ENCODE measurements at places on chromosomes 5 and 9.
A peak's percentile ranks its signal among the peaks of the same experiment; 100 is the strongest.

- no peak for DNase-seq
Measured at GRCh38 chr9:105415662-105415980, 32.2 kb upstream of the FSD1L start.

- no peak for DNase-seq
Measured at GRCh38 chr5:153135411-153135810, 355.1 kb upstream of the GRIA1 start.

DNA sequence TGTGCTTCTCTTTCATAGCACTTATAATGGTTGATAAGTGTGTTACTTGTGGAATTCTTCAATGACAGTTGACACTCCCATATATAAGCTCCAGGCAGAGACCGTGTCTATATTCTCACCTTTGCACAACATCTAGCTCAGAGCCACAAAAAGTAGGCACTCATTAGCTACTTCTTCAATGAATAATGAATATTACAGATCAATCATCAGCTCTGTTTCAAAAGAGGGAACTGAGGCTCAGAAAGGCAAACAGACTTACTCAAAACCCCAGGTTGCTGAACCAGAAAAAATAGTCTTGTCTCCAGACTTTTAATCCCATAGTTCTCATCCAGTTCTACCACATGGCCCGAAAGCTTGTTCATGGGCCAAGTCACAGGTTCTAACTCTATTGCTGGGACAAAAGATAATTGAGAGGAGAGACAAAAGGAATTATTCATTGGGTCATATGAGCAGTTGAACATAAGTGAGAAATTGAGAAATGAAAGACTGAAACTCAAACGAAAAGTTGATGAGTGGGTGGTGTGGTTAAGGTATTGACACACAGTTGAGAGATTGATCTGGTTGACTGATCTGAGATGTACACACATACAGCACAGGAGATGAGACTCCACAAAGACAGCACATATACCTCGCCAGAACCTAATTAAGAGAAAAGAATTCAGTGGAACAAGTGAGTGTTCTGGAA is 381.6 kb downstream of the EFNA5 start:
- DNase-seq, result peak; percentile 13

DNA sequence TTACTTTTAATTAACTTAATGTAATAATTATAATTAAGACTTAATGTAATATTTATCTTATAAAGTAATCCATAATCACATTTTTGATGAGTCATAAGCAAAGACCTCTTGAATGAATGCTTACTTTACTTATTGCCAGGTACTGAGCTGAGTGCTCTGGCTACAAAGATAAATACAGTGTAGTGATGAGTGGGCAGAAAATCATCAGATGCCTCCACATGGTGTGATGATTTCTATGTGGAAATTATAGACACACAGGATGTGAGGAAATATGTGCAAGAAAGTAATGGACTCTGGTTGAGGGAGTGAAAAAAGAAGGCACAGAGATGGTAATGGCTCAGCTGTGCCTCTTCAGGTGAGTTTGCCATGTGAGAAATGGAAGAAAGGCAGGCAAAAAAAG is 422.6 kb upstream of the CD180 start:
- DNase-seq, result no peak

DNA sequence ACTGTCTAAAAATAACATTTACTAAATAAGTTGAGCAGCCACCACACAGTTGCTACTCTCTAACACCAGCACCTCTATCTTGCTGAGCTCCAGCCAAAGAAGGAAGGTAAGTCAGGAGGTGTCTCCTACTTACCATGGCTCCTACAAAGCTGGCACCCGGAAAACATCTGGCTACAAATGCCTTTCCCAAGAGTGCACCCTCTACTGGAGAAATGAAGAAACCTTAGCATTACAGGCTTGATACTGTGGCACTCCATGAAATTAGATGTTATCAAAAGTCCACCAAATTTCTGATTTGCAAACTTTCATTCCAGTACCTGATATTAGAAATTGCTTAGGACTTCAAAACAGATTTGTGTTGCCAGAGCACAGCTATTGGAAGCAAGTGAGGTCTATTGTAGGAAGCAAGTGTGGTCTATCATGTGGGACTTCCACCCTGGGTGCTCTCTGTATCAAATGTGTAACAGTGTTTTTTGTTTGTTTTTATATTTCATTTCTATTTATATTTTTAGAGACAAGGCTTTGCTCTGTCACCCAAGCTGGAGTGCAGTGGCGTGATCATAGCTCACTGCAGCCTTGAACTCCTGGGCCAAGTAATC is 25.7 kb upstream of the RFK start:
- no peak for DNase-seq

DNA sequence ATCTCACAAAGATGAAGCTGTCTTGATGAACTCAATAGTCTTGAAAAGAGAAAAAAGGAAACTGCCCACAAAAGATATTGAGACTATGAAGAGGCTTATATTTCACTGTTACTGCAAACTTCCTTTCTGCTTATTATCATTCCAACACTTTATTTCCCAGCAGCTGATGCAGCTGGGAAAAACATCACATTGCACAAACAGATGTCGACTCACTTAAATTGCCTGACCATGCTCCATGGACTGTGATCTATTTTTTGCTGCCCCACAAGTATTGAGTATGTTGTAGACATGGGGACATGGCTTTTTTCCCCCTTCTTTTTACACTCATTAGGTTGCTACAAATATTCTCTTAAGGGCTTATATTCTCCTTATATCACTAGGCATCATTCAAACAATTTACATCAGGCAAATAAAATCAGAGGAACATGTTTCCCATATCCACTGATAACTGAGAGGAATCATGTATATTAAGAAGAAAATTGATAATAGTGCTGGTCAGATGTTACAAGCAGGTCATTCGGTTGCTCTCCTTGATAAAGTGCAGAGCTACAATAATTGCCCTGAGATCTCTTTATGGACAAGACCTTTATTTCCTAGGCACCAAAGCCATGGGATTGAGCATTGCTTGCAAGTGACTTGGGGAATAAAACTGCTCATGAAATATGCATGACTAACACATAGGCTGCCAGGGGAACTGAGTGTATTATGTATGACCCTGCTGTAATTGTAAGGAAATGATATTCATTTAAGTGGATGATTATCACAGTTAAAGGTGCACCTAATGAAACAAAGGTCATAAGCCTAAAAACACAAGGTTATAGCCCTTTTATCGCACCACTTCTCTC is 509.9 kb downstream of the ZNF608 start:
- no peak for DNase-seq

GRCh38 chr9:90420768-90421513 is 221.7 kb downstream of the DIRAS2 start:
- DNase-seq, result no peak

DNA sequence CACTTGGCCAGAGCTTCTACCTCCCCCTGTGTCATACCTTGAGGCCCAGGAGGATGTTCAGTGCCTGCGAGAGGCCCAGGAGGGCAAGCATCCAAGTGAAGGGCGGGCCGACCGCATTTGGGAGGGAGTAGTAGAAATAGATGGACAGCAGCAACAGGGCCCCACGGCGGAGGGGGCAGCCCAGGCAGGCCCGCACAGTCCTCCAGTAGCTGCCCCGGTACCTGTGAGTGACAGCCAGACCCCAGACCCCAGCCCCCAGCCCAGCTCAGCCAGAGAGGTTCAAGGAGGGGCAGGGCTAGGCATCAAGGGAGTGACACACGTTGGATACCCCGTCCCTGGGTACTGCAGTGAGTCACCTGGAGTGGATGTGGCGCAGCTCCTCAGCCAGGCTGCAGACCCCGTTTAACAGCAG is 1.4 kb downstream of the STING1 start:
- DNase-seq, result no peak

DNA sequence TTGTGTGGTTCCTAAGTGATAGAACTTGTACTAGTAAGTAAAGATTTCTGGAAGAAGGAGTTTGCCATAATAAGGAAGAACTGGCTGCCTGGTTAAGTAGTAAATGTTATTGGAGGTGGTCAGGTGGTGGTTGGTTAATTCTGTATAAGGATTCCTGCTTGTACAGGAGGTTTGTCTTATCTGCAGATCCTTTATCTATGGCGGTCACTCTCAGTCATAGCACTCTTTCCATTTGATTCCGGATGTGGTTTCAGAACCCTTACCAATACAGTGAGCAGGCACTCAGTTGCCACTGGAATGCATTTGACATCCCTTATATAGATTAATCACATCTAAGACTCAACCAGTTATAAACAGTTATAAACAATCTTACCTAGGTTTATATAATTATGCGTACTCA is 50.3 kb downstream of the RAD50 start:
- no peak for DNase-seq

DNA sequence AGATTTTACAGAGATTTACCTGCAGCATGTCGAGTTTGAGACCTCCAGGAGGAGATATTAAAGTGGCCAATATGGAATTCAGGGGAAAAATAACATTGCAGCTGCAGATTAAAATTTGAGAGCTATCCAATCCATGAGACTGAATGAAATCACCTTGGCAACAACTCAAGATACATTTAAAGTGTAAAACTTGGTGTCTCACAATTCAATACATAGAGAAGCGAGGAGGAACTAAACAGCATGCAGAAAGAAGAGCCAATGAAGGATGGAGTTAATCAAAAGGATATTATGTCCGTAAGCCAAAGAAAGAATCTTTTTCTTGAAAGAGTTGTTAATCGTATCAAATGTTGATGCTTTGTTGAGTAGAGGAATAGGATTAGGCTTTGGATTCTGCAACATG is 455.1 kb downstream of the CDH18 start:
- DNase-seq, result no peak

- no peak for DNase-seq
Measured at GRCh38 chr9:15961217-15961616, 408.4 kb downstream of the CCDC171 start.

GRCh38 chr5:173317091-173317730 is 11.0 kb downstream of the STC2 start:
- no peak for DNase-seq

DNA sequence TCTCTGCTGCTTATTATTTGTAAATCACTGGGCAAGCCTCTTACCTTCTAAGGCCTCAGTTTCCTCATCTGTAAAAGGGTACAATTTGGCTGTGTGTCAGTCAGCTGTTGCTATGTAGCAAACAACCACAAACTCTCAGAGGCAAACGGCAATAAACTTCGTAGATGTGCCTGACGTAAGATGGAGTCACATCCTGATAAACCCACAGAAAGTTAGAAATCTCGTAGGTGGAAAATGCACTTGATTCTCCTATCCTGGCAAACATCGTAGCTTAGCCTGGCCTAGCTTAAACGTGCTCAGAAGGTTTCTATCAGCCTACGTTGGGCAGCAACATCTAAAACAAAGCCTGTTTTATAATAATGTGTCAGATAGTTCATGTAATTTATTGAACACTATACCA is 35.0 kb upstream of the UNC5A start:
- DNase-seq, result no peak

DNA sequence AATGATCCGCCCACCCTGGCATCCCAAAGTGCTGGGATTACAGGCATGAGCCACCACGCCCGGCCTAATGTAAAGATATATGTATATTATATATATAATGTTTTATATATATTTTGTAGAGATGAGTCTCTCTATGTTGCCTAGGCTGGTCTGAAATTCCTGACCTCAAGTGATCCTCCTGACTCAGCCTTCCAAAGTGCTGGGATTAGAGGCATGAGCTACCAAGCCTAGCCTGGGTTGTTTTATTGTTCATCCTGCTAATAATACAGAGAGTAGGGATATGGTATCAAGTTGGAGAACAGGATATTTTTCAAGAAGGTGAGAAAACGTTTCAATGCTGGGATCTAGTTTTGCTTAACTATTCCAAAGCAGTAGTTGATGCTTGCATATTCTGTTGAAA is 2.9 kb downstream of the SEC24A start:
- DNase-seq, result no peak

GRCh38 chr9:70367305-70367930 is 47.0 kb downstream of the KLF9 start:
- DNase-seq, result no peak

DNA sequence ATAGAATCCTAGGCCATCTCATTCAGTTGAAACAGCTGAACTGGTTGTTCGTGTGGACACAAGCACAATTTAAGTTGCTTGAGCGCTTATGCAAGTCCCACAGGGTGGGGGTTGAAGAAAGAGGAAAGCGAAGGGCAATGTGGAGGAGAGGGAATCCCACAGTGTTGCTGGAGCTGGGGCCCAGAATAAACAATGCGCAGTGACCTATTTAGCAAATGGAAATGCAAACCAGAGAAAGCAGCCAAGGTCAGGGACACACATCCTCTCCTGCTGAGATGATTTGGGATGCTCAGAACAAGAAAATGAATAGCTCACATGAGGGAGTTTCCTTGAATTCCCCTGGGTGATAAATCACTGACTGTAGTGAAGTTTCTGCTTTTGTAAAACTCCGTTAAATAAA is 838.3 kb downstream of the TLE4 start:
- no peak for DNase-seq

- DNase-seq, result no peak
Measured at GRCh38 chr5:62333250-62333794, 27.3 kb downstream of the KIF2A start.

DNA sequence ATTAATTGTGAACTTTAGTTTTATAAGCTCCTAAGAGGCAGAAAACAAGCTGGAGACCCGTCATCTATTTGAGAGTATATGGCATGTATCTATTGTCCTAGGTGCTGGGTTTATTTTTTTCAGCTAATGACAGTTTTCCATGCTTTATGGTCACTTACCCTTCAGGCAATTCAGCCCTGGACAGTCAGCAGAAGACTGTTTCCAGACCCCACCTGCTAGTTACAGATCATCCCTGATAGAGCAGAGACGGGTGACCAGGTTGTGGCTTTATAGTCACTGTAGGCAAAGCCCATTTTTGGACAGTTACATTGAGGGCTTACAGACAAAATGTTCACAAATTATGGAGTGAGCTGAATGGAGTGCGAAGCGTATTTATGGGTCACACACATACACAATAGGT is 1227.5 kb downstream of the FOXD4L5 start:
- DNase-seq, result no peak

GRCh38 chr5:80246995-80247729 is 8.7 kb downstream of the SERINC5 start:
- peak; percentile 26 for DNase-seq

DNA sequence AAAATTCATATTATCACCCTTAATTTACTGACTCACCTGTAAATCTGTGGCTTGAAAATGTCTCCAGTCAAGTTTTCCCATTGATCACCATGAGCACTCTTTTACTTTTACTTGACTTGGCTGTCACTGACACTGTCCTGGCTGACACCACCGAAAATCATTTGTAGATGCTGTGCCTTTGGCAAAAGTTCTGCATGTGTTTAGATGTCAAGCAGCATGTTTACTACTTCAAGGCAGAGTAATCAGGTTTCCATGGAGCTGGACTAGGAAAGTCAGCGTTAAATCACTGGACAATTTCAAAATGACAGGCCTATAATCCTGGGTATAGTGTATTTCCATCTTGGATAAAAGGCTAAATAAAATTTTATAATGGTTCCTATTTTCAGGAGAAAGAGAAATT is 1530.6 kb upstream of the CDH6 start:
- no peak for DNase-seq

GRCh38 chr9:27353474-27354229 is 56.7 kb upstream of the EQTN start:
- DNase-seq, result peak; percentile 42

- peak; percentile 45 for DNase-seq
Measured at GRCh38 chr9:108761655-108762347, 94.0 kb downstream of the ACTL7B start.

- no peak for DNase-seq
Measured at GRCh38 chr5:92222449-92222848, 839.3 kb upstream of the ARRDC3 start.
